Suppressor macrophage treated with lipopolysaccharide for 1 hour (primary cell): ENCODE measurements at places on chromosomes 7 and 10.

- DNase-seq: peak; percentile 42
Observed at GRCh38 chr7:5422396-5423305, 983 bp downstream of the TNRC18 start.

DNA sequence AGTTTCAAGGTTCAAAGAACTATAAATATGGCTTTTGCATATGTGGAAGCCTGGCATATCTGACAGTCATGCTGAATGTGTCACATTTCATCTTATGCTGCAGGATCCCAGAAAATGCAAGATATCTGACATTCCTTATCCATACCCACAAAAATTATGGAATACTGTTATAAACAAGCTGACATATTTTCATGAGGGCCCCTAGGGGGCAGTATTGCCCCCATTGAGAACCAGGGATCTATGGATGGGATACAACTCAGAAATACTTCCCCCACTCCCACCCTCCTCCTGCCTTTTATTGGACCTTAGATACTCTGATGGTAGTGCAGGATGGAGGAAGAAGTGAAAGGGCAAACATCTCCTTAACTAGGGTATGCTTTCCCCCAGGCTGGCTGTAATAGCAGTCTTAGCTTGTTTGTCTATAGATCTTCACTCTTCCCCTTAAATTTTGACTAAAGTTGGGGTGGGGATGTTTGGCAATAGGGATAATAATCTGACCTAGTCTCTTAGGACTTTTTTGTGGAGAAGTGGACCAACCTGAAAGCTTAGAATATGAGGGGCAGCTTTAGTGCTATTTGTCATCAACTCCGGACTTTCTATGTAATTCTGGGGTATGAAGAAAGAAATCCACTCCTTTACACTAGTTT lies 3.5 kb upstream of the GNGT1 start:
- DNase-seq: peak; percentile 68

GRCh38 chr7:78161781-78162180 lies 363.2 kb downstream of the PHTF2 start:
- no peak for DNase-seq

GRCh38 chr10:69010151-69010640 lies 21.6 kb downstream of the KIFBP start:
- no peak for DNase-seq

DNA sequence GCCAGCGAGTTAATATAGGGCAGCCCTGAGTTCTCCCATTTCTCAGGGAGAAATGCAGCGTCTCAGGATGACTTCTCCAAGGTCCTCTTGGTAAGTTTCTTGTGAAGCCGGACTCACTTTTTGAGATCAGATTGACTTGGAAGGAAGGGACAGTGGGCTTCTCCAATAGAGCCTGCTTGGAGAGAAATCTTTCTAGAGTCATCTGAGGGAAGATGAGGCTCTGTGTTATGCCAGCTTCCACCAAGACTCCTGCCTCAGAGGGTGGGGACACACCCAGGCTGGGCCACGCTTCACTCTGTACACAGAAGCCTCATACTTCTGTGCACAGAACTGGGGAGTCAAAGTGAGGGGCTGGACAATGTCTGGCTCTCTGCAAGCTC lies 5.6 kb downstream of the C10orf105 start:
- no peak for DNase-seq

DNA sequence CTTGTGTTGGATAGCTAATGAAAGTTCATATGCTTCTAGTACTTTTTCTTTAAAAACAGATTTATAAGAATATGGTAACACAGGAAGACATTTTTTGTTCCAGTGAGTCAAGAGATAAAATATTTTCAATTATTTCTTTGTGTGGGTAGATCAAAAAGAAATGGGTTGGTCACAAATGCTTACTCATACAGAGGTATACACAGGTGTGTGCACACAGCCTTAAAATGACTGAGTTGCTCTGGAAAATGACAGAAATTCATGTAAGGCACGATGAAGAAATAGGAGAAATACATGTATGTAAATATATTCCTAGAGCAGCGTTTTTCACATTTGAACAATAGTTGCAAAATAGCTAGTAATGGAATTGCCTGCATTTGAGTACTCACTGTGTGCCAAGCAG lies 66.0 kb downstream of the ST7 start:
- no peak for DNase-seq

DNA sequence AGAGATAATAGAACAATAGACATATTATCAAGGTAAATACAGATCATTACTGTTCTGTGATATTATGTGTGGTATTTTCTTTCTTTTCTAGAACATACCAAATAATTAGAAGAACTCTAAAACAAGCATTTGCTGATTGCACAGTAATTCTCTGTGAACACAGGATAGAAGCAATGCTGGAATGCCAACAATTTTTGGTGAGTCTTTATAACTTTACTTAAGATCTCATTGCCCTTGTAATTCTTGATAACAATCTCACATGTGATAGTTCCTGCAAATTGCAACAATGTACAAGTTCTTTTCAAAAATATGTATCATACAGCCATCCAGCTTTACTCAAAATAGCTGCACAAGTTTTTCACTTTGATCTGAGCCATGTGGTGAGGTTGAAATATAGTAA lies 185.5 kb downstream of the CFTR start:
- DNase-seq: no peak

- peak; percentile 89 for DNase-seq
Observed at GRCh38 chr10:124722798-124723783, 21.1 kb downstream of the FAM53B start.
